IMR-90 (cell line): ENCODE measurements at places on chromosomes 1 and 21. TPM values are rescaled to one million over a fixed set of nuclear protein-coding genes. Genes with fewer than 3 reads are reported as not detected.
A peak's percentile ranks its signal among the peaks of the same experiment; 100 is the strongest.

PCBP3 gene
- total RNA-seq, result 2.5 and 2.9 TPM in 2 replicates

TRNAU1AP gene
- 23.8 and 25.3 TPM in 2 replicates for total RNA-seq

RORC gene
- total RNA-seq, result not detected in 2 replicates

GRCh38 chr1:85325920-85326319, 49.5 kb upstream of the BCL10 start:
- no peak for DNase-seq
- peaks cover 35% of the 10 kb centered on the region for H3K4me1 ChIP-seq
- no peaks in the 10 kb centered on the region for H3K27me3 ChIP-seq
- H3K27ac ChIP-seq, result no peak overlapping the region
- peaks cover 6% of the 10 kb centered on the region; the same call in 1 of the 2 replicates for H3K36me3 ChIP-seq
- no peak overlapping the region for H3K4me3 ChIP-seq

- no peak overlapping the region for H3K4me3 ChIP-seq
- H3K36me3 ChIP-seq, result no peaks in the 10 kb centered on the region
- no peak overlapping the region for H3K27ac ChIP-seq
These were observed 73.3 kb upstream of the ZC3H11B start for GRCh38 chr1:219686171-219686570.

- H3K4me1 ChIP-seq, result no peaks in the 10 kb centered on the region
- H3K4me3 ChIP-seq, result no peak overlapping the region
- DNase-seq, result no peak
- H3K27me3 ChIP-seq, result no peaks in the 10 kb centered on the region
These were observed 113.0 kb upstream of the PROX1 start for GRCh38 chr1:213874789-213875188.

TAF5L gene
- 15.8 and 17.9 TPM in 2 replicates for total RNA-seq

DNA sequence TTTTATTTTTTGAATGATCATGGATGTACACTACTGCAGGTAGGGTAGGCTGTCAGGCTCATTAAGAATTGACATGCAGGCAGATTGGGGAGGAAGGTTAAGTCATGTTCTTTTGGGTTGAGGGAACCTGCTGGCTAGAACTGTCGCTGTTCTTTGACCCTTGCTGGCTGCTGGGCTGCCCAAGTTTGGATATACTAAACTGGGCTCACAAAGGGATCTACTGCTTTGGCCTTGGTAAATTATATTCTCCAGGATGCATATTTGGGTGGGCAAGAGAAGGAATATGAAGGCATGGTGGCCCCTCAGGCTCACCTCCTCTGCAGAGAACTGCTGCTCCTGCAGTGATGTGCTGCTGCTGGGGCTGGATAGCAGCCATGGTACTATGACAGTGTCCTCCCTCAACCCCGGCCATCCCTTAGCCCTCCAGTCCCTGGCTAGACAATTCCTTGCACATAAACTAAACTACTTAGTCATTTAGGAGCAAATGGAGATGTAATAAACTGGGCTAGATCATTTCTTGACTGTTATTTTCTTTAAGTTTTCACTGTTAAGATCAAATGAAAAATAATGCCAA, 6.1 kb downstream of the ATP1A1 start:
- H3K4me1 ChIP-seq, result peaks cover 27% of the 10 kb centered on the region
- no peaks in the 10 kb centered on the region for H3K27me3 ChIP-seq
- H3K27ac ChIP-seq, result no peak overlapping the region
- no peak overlapping the region for H3K4me3 ChIP-seq

GRCh38 chr21:36075171-36075570, 5.3 kb downstream of the CBR1 start:
- H3K27ac ChIP-seq, result no peak overlapping the region
- H3K4me3 ChIP-seq, result no peak overlapping the region
- peaks cover 17% of the 10 kb centered on the region for H3K36me3 ChIP-seq
- DNase-seq, result no peak
- H3K27me3 ChIP-seq, result no peaks in the 10 kb centered on the region
- peaks cover 10% of the 10 kb centered on the region for H3K4me1 ChIP-seq

FCRL6 gene
- total RNA-seq, result not detected in 2 replicates

F13B gene
- total RNA-seq, result not detected in 2 replicates

DNA sequence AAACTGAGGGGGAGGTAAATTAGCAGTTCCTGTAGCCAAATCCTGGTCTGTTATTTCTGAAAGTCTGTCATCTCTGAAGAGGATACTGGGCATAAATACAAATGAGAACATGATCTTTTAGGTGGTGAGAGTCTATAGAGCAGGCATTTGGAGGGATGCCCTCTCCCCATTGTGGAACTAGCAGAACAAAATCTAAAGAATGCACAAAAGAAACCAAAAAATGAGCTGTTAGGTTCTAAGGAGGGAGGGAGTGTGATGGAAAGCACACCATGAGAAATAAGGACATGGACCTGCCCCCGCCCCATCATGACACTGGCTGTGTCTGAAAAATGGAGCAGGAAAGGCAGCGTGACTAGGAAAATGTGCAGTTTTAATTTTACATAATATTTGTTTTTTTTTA, 262.0 kb downstream of the KIF26B start:
- peaks cover 5% of the 10 kb centered on the region for H3K36me3 ChIP-seq
- no peaks in the 10 kb centered on the region for H3K27me3 ChIP-seq
- H3K4me1 ChIP-seq, result no peaks in the 10 kb centered on the region
- no peak overlapping the region for H3K4me3 ChIP-seq

GRCh38 chr1:108072776-108073175, 107.8 kb upstream of the VAV3 start:
- no peak overlapping the region for H3K27ac ChIP-seq
- H3K4me3 ChIP-seq, result no peak overlapping the region
- no peaks in the 10 kb centered on the region for H3K27me3 ChIP-seq
- DNase-seq, result no peak
- no peaks in the 10 kb centered on the region for H3K4me1 ChIP-seq

ESPN gene
- total RNA-seq, result under 0.01 TPM in 1 of 2 replicates, not detected in the other

GRCh38 chr1:154220071-154220969, at the start of gene UBAP2L:
Gene UBAP2L, plus strand, starts transcription at chr1:154220955. Its CDS starts 4,169 bp downstream, at chr1:154225124.
- H3K27ac ChIP-seq, result peak within 1 kb of the TSS; percentile 98
- peak within 1 kb of the TSS; percentile 94 for H3K4me3 ChIP-seq
- no peaks in the 10 kb centered on the region; the same call in 1 of the 2 replicates for H3K4me1 ChIP-seq
- H3K36me3 ChIP-seq, result peaks cover 17% of the 10 kb centered on the region
- peak; percentile 99 for DNase-seq

GRCh38 chr1:242435200-242435599, 89.3 kb downstream of the PLD5 start:
- no peaks in the 10 kb centered on the region for H3K4me1 ChIP-seq
- no peaks in the 10 kb centered on the region for H3K36me3 ChIP-seq
- no peak for DNase-seq
- no peak overlapping the region for H3K27ac ChIP-seq
- no peak overlapping the region for H3K4me3 ChIP-seq
- H3K27me3 ChIP-seq, result no peaks in the 10 kb centered on the region

BEND5 gene
- 0.83 and 1.1 TPM in 2 replicates for total RNA-seq

- no peak for DNase-seq
- H3K27me3 ChIP-seq, result peaks cover 16% of the 10 kb centered on the region
- no peak overlapping the region for H3K4me3 ChIP-seq
- no peaks in the 10 kb centered on the region for H3K36me3 ChIP-seq
- no peaks in the 10 kb centered on the region; the same call in 1 of the 2 replicates for H3K4me1 ChIP-seq
These were observed 81.7 kb upstream of the VANGL1 start for GRCh38 chr1:115560027-115560426.
